CD8-positive, alpha-beta memory T cell (primary cell): ENCODE measurements at places on chromosomes 1 and 21.

DNA sequence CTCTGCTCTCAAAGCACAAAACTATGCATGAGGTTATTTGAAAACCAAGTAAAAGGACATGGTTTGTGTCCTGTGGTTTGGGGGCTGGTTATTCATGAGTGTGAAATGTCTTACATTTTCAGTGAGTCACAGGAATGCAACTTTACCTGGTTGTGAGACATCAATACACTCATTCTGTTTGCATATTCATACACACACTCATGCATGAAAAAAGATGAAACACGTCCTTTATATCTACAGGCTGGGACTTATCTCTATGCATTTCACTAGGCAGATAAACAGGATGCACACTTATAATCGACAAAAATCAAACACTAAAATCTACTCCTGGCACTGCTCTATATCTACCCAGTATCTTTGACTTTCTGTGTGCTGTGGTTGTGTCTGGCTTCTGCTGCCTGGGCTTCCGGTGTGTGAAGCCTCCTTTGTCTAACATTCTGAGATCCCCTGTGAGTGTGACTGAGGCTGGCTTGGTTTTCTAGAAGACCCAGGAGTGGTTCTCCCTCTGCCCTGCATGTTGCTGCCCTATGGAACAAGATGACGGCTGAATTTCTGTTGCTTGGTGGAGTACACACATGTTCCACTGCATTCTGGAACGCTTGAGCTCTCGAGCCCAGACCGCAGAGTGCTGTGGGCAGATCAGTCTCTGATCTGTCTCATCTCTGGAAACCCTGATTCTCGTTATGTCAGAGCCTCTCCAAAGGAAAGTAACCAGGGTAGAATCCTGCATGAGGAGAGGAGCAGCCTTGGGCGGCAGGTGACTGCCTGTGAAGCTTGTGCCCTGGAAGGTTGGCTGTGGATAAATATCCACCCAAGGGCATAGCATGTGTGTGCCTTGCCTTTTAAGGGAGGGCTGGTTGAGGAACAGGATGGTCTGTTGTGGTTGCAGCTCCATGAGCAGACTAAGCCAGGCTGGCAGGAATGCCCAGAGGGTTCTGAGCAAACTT is 19.7 kb upstream of the FASLG start:
- DNase-seq = peak; percentile 72

GRCh38 chr1:209732725-209733124 is 23.1 kb upstream of the TRAF3IP3 start:
- no peak for DNase-seq

- DNase-seq = no peak
These were observed 89.6 kb downstream of the NAV1 start for GRCh38 chr1:201628490-201628889.

GRCh38 chr1:204712708-204713430 is 27.3 kb upstream of the LRRN2 start:
- DNase-seq = no peak

GRCh38 chr1:100626397-100626796 is 88.5 kb downstream of the GPR88 start:
- DNase-seq = no peak

DNA sequence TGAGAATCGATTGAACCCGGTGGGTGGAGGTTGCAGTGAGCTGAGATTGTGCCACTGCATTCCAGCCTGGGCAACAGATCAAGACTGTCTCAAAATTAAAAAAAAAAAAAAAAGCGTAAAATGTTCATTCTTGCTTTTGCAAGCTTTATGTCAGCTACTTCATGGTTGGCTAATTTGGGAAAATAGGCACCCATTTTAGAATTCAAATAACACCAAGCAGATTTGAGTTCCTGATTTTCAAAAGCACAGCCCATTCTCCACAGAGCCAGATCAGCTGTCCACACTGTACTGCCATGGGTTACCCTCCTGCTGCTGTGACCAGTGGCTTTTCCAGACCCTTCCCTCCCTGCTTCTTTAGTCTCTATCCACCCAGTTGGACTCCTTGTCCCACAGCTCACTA is 4.4 kb downstream of the THEM5 start:
- DNase-seq = no peak

DNA sequence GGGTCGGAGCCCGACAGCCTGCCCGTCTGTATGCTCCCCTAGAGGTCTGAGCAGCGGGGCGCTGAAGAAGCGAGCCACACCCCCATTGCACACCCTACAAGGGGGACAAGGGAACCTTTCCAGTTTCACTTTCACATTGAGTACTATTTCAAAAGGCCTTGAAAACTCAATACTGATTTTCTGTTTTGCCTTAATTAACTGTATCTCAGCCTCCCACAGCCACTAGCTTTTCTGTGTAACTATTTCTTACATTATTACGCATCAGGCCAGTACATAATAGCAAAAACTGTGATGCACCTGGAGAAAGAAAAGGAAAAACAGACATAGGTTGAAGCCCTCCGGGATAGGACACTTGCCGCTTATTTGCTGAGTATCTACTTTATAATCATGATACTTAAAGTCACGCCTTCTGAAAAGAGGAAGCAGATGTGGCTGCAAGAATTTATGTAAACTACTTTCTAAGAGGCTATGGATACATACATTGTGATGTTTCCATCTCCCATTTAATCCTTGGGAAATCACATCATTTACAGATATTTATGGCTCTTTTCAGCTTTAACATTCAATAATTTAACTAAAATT is 1719.5 kb downstream of the MRPL39 start:
- peak; percentile 73 for DNase-seq

GRCh38 chr21:42737951-42738590 is 84.7 kb downstream of the PDE9A start:
- no peak for DNase-seq

- no peak for DNase-seq
These were observed 4.4 kb upstream of the BARHL2 start for GRCh38 chr1:90721210-90722194.

DNA sequence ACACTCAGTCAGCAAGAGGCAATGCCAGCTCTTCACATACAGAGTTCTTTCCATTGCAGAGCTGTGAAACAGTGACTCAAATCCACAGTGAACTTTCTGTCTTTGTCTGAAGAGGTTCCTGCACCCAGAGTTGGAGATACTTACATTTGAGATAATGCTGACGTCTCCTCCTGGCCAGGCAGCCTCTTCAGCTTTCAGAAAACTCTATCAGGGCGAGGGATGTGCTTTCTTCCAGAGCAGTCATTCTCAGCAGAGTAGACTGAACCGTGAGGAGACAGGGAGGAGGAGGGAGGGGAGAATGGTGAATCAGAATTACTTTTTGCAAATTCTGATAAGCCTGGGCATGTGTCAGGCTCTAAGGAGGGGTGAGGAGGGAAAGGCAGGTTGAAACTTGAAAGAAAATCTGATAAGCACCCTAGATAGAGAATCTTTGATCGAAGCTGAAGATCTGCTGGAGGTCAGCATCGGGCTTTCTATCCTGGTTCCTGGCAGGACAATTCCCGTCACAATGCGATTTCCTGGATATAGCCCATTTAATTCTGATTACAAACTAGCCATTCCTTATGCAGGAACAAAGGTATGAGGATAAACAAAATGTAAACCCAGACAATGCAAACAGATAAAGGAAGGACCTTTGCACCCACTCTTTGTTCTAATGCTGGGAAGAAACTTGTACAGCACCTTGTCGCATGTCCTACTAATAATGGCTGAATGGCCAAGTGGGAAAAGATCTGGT is 18.9 kb upstream of the NID1 start:
- no peak for DNase-seq

GRCh38 chr1:39238476-39238875 is 34.0 kb downstream of the MACF1 start:
- no peak for DNase-seq

GRCh38 chr1:11301601-11302000 is 28.6 kb downstream of the UBIAD1 start:
- DNase-seq = no peak

DNA sequence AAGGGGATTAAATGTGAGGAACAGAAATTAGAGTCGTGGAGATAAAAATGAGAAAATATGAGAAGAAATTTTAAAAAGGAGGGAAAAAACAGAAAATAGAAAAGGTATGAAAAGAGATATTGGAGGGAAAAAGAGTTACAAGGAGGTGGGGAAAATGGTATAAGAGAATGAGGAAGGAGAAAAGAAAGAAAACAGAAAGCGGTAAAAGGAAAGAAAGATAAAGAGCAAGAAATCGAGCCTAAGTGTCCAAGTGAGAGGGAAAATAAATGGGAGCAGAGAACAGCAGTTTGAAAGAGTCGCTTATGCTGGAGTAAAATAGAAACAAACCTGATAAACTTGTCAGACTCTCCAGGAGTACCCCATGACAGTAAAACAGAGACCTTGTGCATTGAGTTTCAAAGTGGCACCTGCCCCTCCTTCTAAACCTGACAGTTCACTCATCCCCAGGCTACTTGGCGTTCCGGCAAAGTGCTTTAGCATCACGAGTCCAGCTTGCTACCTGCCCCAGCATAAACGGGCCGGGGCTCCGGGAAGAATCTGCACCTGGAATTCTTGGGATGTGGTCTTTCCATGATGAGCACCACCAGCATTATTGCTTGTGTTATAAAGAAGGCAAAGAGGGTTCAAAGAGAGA is 585 bp downstream of the NEGR1 start:
- DNase-seq = no peak

GRCh38 chr1:208203848-208204609 is 40.2 kb downstream of the PLXNA2 start:
- DNase-seq = no peak

- no peak for DNase-seq
These were observed 148.2 kb upstream of the PALMD start for GRCh38 chr1:99497690-99498089.

- no peak for DNase-seq
These were observed 262.0 kb downstream of the KIF26B start for GRCh38 chr1:245416781-245417180.

DNA sequence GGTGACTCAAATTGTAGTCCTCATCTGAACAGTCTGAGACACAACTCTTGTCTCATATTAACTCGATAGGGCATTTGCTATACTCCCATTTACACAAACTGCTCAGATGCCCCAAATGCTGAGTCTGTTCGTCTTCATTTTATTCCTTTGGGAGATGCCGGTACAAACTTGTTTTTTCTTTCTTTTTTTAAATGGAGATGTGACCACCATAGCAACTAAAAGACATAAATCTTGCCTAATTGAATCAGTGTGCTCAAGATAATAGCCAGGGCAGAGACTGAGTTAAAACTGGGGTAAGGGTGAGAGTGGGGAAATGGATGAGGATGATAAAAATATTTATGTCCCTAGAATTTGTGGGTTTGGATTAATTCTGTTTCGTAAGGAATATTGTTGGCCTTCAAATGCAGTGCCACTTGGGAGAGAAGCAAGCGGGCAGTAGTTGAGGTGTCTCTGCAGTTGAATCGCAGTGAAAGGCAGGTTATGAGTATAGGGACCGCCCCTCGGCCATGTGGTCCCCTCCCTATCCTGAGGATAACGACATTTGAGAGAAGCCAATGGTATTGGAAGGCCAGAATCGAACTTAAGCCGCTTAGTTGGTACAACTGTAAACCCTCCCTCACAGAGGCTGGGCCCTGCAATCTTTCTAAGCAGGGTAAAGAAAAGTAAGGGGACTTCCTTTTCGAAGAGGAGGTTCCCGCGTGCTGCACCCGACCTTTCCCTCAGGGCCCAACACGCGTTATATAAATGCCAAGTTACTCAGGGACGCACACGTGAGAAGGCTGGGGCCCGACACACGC is 859 bp upstream of the LRRC8B start:
- no peak for DNase-seq

DNA sequence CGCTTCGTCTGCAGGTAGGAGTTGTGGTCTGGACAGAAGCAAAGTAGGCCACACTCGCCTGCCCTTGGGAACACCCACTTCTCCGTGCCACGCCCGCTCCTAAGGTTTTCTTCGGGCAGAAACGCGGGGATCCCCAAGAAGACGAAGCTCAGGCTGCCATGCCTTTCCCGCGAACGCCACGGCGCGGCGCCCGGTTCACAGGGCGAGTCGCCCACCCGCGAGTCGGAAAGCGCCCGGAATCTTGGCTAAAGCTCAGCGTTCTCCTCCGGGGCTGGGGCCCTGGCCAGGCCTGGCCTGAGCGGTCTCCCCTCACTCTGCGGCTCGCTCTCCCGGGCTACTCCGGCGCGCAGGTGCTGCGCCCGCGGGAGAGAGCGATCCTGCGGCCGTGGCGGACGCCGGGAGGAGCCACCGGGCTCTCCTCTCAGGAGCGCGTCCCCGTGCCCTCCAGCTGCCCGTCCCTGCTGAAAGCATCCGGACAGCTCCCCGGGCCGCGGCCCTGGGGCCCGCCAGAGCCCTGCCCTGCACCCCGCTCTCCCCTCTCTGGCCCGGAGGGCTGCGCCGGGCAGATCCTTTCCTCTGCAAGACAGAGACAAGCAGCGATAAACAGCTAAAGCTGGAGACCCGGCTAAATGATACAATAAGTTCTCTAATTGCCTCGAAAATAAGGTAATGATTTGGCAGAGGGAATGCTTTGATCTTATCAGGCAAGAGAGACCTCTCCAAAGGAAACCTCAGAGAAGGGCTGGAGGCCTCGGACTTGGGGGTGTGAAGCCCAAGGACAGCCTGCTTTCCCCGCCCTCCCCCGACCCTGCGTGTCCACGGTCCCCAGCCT is 6.7 kb upstream of the WNT2B start:
- DNase-seq = peak; percentile 43

- DNase-seq = no peak
These were observed 85.4 kb upstream of the LPGAT1 start for GRCh38 chr1:211915924-211916323.

- DNase-seq = no peak
These were observed 10.0 kb downstream of the LRRC40 start for GRCh38 chr1:70195342-70195741.

DNA sequence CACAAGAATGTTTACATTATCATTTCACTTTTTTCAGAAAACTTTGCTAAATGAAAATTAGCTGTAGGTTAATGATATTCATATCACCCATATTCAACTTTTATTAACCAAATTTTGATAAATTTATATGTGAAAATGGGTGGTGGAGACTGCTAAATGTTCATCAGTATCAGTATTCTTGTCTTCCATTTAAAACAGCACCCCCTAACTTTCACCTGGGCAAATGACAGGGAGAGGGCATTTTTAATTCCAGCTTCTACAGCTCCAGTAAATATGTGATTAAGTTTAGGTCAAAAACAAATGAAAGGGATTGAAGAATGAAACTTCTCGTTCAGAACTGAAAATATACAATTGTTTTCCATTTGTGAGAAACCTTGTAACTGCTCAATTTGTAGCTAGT is 722.2 kb downstream of the KCNT2 start:
- no peak for DNase-seq

GRCh38 chr1:211705467-211706091 is 30.2 kb upstream of the NEK2 start:
- DNase-seq = no peak

- DNase-seq = no peak
These were observed 15.5 kb downstream of the DHCR24 start for GRCh38 chr1:54871275-54872035.

GRCh38 chr1:54814126-54814498 is 13.0 kb upstream of the TTC22 start:
- DNase-seq = no peak
